ENCODE measurements at places on chromosomes 1 and 21.

DNA sequence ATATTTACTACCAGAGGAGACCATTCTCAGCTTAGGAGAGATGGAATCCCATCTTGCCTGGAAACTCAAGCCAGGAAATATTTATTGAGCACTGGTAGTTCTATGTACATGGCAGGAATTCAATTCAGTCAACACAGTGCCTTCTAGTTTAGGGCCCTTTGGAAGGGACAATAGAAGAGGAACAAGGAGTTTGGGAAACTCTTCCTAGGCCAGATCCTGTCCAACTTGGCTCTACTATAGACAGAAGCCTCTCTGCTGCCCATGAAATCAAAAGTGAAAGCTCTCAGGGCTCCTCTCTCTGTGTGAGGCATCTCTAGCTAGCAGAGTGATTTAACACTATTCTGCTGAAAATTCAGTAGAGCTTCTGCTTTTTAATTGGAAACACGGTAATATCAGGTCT, 244.6 kb upstream of the MAP1LC3C start:
- DNase-seq = no peak

- no peak for DNase-seq
Measured at GRCh38 chr1:201096041-201096461, 16.2 kb downstream of the CACNA1S start.

DNA sequence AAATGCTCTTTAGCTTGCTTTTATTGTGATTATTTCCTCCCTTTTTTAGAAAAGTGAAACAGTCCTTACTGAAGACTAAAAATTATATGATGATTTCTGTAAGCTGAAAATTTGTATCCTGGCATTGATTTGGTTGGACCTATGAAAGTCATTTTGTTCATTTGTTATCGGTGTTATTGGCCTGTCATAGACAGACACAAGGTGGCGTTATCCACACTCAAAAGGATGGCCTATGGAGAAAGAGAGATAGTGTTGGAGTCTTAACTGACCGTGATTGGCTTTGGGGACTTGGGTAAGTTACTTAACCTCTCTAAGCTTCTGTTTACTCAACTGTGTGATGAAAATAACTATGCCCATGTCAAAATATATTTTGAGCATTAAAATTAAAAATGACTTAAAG, 203.6 kb upstream of the CHODL start:
- DNase-seq = no peak

DNA sequence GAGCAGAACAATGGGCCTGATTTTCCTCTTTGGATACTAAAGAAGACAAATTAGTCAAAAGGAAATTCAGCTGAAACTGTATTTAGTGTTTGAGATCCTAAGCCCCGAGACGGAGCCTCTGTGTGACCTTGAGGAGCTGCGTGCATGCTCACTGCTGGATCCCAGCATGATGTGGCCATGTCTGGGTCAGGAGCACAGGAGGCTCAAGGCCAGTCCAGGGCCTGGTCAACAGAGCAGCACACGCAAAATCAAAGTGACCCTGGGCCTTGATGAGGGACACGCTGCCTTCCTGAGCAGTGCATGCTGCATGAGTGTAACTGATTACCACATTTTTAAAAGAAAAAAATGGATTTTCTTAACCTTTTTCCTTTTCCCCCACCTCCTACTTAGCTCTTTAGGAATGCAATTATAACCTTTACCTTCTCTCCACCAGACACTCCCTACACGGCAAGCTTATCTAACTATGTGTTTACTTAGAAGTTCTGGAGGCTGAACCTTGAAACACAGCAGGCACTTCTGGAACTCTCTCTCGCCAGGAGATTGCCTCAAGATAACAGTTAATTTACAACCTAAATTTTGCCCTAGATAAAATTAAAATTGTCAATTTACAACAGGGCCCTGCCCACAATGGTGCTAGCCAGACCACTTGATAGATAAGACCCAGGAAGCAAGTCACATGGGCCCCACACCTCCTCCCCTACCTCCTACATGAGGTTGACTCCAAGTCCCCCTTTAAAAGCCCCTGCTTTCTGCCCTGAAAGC, 144.6 kb downstream of the LRIG2 start:
- no peak for DNase-seq

GRCh38 chr1:95534985-95535384, 301.0 kb downstream of the RWDD3 start:
- no peak for DNase-seq

DNA sequence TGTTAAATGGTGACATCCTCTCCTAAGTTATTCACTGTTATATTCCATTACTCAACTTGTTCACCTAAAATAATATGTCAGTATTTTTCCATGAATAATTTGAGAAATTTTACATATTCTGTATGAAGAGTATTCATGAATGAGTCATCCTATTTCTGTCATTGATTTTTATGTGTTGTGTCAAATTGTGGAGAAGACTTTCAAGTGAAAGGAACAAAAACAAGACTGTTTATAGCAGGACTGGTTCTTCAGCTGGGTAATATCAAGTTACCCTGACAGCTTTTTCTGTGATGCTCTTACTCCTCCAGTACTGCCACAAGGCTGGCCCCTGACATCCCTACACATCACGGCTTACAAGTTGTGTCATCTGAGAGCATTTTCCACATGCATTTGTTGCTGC, 847.7 kb downstream of the NCAM2 start:
- DNase-seq = no peak

DNA sequence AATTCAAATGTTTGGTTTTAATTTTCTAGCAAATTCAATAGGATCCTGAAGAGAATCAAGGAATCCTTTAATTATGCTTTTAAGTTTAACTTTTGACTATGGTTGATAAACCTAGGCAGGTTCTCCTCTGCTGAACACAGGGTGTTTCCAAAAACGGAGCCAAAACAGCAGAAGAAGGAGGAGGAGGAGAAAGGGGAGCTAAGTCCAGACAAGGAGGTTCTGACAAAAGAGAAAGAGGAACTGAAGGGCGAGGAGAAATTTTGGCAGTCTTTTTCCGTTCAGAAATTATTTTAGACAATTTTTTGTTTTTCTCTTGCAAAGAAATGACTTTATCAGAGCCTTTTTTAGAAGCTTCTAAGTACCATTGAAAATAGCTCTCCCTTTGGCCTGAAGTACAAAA, 33.2 kb upstream of the FNBP1L start:
- DNase-seq = no peak

GRCh38 chr1:40766017-40766416, 17.6 kb upstream of the KCNQ4 start:
- no peak for DNase-seq

DNA sequence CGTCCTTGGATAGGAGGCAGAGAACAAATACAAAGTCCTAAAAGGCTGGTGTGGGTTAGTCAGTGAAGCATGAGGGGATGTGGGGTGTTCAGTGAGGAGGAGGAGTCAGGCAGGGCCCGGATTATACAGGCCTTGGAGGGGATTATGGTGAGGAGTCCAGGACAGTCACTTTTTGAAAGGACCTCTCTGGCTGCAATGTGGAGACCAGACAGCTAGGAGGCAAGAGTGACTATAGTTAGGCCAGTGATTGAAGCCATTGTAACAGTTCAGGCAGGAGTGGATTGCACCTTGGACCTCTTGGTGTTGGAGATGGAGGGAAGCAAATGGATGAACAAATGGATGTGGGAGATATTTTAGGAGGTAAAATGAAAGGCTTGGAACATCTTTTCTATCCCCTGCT, 115.8 kb downstream of the C1orf94 start:
- DNase-seq = no peak

DNA sequence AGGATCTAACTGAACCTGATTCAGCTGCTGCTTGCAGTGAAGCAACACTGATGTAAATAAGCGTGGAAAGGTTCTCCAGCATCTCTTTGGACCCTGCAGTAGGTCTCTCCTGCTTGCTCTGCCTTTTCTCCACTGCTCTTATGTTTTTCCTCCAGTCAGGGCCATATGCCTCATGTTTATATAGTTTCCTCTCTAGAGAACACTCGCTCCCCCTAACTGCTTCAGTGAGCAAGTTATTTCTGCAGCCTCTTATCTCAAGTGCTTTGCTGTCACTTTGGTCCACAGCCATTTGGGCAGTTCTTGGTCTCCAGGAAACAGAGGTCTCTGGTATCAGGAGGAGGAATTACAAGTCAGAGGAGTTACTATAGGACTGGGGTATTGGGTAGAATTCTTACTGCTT, 5.3 kb downstream of the PRUNE1 start:
- no peak for DNase-seq

GRCh38 chr1:29638281-29638680, 402.0 kb downstream of the PTPRU start:
- DNase-seq = no peak

GRCh38 chr1:115194506-115194905, 105.2 kb upstream of the TSPAN2 start:
- DNase-seq = no peak

DNA sequence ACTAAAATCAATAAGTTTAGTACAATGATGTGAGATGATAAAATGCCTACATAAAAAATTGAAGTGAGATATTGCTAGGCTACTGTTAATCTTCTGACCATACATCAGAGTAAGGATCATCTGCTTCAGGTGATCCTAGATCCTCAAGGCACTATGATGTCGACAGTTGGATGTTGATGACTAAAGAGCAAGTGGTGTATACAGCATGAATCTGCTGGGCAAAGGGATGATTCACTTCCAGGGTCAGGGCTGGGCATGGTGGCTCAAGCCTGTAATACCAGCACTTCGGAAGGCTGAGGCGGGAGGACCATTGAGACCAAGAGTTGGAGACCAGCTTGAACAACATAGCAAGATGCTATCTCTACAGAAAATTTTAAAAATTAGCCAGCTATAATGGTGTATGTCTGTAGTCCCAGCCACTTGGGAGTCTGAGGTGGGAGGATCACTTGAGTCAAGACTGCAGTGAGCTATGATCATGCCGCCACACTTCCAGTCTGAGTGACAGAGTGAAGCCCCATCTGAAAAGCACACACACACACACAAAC, 24.6 kb downstream of the NUF2 start:
- no peak for DNase-seq

- DNase-seq = no peak
Measured at GRCh38 chr1:90562892-90563291, 154.2 kb downstream of the BARHL2 start.

DNA sequence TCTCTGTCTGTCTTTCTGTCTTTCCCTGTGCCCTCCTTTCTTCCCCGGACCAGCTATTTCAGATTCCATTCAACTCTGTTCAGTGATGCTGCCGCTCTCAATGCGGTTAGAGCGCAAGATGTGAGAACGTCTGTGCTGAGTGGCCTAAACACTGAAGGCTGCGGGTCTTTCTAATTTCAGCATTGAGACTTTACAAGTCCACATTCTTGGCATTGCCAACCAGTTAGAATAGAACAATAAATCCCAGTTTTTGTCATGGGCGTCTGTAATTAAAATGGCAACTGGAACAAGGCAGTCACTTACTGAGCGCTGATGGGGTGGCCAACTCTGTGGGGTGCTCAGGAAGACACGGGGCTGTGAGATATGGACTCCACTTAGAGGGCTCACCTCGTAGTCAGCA, 112.8 kb downstream of the DHRS3 start:
- DNase-seq = no peak

Measured in SIG-M5 (cell line).